ENCODE measurements at places on chromosomes 13 and 19.

- DNase-seq, result no peak
Measured at GRCh38 chr19:42261763-42262162, 6.8 kb upstream of the ERF start.

DNA sequence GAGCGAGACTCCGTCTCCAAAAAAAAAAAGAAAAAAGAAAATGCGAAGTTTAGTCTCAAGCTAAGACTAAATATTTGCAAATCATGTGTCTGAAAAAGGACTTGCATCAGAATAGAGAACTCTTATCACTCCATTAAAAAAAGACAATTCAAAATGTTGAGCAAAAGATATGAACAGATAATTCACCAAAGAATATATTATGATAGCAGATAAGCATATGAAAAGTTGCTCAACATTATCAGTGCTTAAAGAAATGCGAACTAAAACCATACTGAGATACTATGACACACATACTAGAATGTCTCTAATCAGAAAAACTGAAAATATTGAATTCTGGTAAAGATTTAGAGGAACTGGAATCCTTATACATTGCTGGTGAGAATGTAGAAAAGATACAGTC is 38.7 kb upstream of the SACS start:
- DNase-seq, result no peak

- no peak for DNase-seq
Measured at GRCh38 chr19:1163283-1163933, 10.7 kb downstream of the SBNO2 start.

- no peak for DNase-seq
Measured at GRCh38 chr13:20848944-20849343, 53.6 kb downstream of the XPO4 start.

- no peak for DNase-seq
Measured at GRCh38 chr13:99191900-99192399, 8.7 kb upstream of the UBAC2 start.

DNA sequence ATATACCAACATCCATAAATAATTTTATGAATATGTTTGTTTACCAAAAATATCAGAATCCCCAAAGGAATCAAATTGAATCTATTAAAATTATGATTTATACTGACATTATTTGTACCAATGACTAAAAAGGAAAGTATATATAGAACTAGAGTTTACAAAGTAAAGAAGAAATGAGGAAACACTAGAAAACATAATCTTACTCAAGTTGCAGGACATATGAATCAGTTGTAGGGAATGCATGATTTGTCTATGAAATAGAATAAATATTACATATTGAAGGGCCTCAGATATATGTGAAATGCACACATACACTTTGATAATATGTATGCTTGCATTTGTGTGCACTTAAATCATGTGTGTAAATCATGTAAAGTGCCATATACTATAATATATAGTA is 1466.4 kb downstream of the EFNB2 start:
- DNase-seq, result no peak

GRCh38 chr19:343451-343931 is 1.1 kb downstream of the MIER2 start:
- peak; percentile 37 for DNase-seq

DNA sequence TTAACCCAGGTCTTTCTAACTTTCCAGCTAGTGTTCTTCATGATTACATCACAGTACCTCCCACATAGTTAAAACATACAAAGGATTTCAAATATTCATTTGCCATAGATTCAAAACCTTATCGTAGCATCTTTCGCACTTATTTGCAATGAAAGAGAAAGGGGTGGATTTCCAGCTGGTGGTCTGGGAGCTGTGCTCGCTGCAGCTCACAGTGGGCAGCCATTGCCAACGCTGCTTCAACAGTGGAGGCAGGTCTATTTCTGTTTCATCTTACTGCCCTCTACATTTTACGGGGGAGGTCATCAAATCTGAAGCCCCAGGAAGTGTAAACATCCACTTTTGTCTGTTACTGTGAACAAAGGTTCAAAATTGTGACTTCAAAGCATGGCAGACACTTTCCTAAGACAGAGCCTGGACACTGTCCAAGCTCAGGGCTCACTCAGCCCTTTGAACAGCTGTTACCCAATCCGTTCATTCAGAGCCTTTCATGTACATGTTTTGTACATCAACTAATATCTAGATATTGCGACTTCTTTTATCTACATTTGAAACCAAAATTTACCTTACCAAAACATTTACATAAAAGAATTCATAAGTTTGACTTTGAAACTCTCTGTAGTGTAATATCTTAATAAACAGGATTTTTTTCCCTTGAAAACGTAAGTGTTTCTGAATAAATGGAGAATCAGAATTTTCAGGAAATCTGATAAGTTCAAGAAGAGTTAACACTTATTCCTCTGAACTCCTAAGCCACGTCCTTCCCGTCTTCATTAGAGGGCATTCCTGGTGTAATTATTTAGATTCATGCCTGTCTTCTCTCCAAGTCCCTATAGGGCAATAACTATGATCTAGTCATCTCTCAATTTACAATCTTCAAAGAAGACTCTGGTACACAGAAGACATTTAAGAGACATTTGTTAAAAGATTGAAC is 25.1 kb downstream of the STARD13 start:
- DNase-seq, result no peak

- peak; percentile 67 for DNase-seq
Measured at GRCh38 chr13:111184458-111185401, 69.6 kb downstream of the ARHGEF7 start.

- DNase-seq, result no peak
Measured at GRCh38 chr13:93721483-93721882, 494.9 kb downstream of the GPC6 start.

DNA sequence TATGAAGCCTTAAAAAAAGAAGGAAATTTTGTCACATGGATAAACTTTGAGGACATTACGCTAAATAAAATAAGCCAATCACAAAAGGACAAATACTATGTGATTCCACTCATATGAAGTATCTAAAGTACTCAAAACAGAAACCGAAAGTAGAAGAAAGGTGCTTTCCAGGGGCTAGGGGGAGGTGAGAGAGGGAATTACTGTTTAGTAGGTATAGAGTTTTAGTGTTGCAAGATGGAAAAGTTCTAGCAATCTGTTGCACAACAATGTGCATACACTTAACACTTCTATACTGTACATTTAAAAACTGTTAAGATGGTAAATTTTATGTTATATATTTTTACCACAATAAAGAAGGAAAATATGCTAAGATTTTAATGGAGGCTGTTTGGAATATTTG is 83.0 kb downstream of the POLR1D start:
- DNase-seq, result no peak

DNA sequence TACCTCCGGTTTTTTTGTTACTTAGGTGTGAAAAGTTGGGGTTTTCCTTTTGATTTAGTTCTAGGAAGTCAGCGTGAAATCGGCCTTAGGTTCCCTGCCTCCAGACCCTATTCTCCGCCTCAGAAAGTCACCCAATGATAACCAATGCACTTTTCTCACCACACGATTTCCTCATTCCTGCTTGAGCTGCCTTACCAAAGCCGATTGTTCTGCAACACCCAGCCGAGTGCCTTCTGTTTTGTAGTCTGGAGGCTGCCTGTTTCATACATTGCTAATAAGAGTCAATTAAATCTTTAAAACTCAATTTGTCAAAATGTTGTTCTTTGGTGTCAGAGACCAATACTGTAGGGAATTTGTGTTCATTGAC is 39.7 kb downstream of the GJA3 start:
- DNase-seq, result no peak

DNA sequence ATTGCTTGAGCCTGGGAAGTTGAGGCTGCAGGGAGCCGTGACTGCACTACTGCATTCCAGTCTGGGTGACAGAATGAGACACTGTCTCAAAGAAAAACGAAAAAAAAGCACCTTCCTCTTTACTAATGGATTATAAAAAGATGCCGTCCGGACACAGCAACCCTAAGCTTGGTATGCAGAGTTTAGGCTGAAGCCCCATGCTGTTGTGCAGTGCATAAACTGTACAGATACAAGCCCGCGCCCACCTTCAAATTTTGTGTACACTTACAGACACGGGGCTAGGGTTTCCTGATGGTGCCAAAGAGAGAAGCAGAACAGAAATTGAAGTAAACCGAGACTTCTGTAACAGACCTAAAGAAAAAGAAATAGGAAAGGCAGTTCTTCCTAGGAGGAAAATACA is 9.0 kb downstream of the LPAR6 start:
- DNase-seq, result no peak

GRCh38 chr19:38877781-38878574 is at the start of gene RINL:
Gene RINL (minus strand): TSS chr19:38878275. CDS start chr19:38876742, 1,533 bp downstream.
- DNase-seq, result peak; percentile 87

- no peak for DNase-seq
Measured at GRCh38 chr19:48713041-48713863, 6.3 kb downstream of the MAMSTR start.

DNA sequence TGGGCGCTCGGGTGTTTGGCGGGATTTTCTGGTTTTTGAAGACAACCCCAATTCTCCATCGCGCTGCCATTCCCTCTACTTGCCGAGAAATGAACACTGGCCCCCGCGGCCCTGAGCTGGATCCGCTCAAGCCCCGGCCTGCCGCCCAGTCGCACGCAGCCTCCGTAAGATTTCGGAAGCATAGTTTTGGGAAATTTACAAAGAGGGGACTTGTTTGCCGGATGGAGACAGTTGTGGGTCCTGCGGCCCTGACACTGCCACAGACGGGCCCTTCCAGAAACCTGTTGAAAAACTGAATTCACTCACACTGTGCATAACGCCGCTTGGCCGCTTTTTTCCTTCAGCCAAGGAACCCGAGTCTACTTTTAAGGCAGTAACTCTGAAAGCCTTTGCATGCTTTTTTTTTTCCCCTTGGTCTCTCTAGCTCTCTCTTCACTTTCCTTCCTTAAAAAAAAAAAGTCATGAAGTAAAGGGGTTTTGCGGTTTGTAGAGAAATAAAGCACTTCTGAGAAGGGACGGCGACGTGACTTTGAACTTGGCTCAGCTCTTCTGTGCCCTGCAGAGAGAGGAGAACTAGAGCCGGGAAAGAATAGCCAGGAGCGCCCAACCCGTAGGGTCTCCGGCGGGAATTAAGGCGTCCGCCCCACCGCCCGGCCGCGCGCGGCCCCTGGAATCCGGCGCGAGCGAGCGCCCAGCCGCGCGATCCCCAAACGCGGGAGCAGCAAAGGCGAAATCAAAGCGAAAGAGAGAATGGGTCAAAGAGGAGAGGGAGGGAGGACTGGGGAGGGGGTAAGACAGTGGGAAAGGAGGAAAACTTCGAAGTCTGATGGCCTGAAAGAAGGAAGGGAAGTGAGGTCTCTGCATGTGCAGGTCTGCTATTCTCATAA is 3.4 kb upstream of the ZIC2 start:
- DNase-seq, result no peak

DNA sequence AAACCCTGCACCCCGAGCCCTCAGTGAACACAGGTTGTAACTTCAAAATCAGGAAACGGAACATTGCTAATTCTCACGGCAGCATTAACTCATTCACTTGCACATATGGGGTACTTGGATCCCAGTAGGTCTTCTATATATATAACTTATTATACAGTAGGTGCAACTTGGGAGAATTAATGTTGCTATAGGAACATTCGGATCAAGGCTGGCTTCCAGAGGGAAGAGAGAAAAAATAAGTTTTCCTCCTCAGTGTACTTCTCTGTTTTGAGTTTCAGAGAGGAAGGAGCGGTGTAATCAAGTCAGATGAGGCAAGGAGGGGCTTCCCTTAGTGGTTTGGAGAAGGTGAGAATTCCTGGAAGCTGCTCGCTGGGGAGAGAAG is 90.9 kb upstream of the ZNF507 start:
- no peak for DNase-seq

DNA sequence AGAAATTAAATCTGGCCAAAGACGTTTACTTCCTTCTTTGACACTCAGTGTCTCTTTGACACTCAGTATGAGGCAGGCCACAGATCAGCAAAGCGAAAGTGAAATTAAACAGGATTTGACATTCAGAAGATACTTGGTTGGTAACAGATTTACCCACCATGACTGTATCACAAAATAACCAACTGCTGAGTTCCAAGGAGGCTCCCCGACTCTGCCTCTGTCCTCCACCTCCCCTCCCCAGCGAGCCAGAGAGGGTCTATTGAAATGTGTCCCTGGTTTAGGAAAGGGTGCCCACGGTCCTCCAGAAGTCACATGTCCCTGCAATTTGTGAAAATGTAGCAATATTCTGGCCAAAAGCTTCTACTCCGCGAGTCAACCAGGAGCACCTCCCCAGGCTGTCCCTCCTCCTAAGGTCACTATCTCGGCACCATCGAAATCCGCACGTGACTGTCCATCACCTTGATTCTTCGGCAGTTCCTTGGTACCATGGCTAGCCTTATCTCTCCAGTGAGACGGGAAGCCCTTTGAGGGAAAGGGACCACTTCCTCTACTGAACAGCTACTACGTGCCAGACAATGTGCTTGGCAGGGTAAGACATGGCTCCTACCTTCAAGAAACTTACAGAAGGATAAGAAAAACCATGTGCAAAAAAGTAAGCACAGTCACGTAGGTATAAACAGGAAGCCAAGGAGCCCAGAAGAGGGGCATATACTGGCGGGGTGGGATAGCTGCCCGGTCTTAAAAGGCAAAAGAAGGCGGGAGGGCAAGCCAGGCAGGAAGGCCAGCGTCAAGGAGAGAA is 1.5 kb downstream of the N4BP2L1 start:
- peak; percentile 59 for DNase-seq

DNA sequence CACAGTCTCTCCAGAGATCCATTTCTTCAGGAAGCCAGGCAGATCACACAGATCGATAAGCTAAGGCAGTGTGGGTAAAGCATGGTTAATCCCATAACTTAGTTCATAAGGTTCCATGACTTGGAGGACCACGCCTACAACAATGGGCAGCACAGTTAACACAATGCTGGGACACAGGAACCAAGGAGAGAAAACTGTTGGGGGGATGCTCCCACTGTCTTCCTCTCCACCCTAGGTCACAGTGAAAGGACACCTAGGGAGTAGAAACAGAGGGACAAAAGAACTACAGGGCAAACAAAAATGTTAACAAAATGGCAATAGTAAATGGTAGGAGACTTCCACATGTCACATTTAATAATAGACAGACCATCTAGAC is 20.8 kb upstream of the ZNF181 start:
- DNase-seq, result no peak

- no peak for DNase-seq
Measured at GRCh38 chr19:558770-559439, 13.5 kb upstream of the BSG start.

DNA sequence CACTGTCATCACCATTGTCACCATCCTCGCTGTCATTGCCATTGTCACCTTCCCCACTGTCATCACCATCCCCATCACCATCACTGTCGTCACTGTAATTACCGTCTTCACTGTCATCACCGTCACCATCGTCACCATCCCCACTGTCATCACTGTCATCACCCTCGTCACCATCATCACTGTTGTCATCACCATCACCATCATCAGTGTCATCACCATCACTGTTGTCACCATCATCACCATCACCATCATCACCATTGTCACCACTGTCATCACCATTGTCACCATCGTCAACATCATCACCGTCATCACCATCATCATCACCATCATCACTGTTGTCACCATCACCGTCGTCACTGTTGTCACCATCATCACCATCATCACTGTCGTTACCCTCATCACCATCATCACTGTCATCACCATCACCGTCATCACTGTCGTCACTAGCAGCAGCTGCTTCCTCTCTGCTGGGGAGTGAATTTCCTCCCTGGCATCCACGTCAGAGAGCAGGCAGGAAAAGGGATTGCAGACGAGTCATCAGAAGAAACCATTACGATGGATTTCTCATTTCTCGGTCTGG is 27.3 kb downstream of the TMEM255B start:
- DNase-seq, result no peak

Measured in GM19239 (cell line).